ENCODE measurements at places on chromosomes 6 and 20. TPM values are rescaled to one million over a fixed set of nuclear protein-coding genes. Genes with fewer than 3 reads are reported as not detected.

Gene TMEM244
- not detected for total RNA-seq

Gene SMIM28
- not detected for total RNA-seq

Gene EPHA7
- 8.6 TPM for total RNA-seq

DNA sequence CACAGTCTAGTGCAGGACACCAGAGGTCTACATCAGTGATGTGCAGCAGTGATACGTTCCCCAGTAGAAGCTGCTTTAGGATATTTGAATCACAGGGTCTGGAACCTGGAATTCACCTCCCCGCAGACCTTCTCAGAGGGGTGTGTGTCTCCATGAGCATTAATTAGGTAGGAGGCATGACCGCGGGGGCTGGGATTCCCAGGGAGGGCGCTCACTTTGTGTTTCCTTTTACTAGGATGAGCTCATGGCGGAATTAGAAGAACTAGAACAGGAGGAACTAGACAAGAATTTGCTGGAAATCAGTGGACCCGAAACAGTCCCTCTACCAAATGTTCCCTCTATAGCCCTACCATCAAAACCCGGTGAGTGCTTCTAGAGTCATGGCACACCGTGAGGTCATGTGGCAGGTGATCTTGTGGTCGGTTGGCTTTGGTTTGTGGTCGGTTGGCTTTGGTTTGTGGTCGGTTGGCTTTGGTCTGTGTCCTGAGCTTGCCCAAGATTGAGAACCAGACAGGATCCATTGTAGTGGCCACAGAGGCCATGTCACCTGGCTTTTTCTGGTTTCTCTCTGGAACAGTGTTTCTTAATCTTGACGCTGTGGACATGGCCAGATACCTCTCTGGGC, 40.8 kb downstream of the CHMP4B start:
- no peaks in the 10 kb centered on the region for H3K36me3 ChIP-seq
- H3K27ac ChIP-seq = no peak overlapping the region
- no peak for DNase-seq
- H3K4me1 ChIP-seq = no peaks in the 10 kb centered on the region
- no peak overlapping the region for H3K4me3 ChIP-seq
- H3K27me3 ChIP-seq = no peaks in the 10 kb centered on the region

GRCh38 chr6:138485005-138485545, 14.2 kb downstream of the NHSL1 start:
- H3K27ac ChIP-seq = no peak overlapping the region
- H3K36me3 ChIP-seq = no peaks in the 10 kb centered on the region
- no peak for DNase-seq
- H3K27me3 ChIP-seq = no peaks in the 10 kb centered on the region

- no peaks in the 10 kb centered on the region for H3K4me1 ChIP-seq
- DNase-seq = no peak
- H3K4me3 ChIP-seq = no peak overlapping the region
- H3K36me3 ChIP-seq = no peaks in the 10 kb centered on the region
- no peaks in the 10 kb centered on the region for H3K27me3 ChIP-seq
Observed at GRCh38 chr20:15917283-15917682, 656.0 kb downstream of the KIF16B start.

- no peak overlapping the region for H3K4me3 ChIP-seq
- no peaks in the 10 kb centered on the region for H3K4me1 ChIP-seq
- DNase-seq = no peak
- no peaks in the 10 kb centered on the region for H3K27me3 ChIP-seq
- no peak overlapping the region for H3K27ac ChIP-seq
- H3K36me3 ChIP-seq = no peaks in the 10 kb centered on the region
Observed at GRCh38 chr6:134376785-134377184, 58.9 kb upstream of the SGK1 start.

DNA sequence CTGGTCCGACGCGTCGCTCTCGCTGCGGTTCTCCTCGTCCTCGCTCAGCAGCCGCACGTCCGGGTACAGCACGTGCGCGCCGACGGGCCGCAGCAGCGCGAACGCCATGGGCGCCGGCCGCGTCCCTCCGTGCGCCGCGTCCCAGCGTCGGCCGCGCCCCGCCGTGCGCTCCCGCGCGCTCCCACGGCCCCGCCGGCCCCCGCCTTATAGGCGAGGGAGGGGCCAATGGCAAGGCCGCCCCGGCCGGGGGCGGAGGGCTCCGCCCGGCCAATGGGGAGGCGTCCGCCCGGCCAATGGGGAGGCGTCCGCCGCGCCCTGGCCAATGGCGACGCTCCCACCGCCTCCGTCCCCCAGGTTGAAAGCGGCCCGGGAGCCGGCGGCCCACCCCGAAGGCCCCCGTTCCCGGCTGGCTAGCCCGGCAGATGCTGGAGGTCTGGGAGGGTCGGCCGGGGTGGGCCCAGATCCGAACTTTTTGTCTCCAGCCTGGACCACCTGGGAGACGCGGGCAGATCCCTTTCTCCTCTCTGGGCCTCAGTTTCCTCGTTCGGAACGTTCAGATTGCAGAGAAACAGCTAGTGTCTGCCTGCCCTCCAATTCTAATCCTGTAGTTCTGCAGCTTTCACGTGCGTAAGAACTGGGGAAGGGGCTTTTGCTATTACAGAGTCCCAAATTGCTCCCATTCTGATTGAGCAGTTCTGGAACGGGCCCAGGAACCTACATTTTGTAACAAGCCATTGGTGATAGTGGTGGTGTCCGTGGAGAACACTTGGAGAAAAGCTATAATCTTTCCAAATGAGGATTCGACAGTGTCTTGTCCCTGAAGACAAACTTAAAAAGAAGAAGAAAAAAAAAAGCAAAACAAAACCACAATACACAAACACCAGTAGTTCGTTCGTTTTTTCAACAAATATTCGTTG, at the start of gene TCF15:
Gene TCF15 (minus strand): TSS at position 180 of the 917 bp plus-strand sequence. CDS start 72 bp downstream, at position 108.
- no peaks in the 10 kb centered on the region for H3K27me3 ChIP-seq
- no peak within 1 kb of the TSS for H3K27ac ChIP-seq
- no peaks in the 10 kb centered on the region for H3K4me1 ChIP-seq
- no peak within 1 kb of the TSS for H3K4me3 ChIP-seq
- no peaks in the 10 kb centered on the region for H3K36me3 ChIP-seq
- no peak for DNase-seq

DNA sequence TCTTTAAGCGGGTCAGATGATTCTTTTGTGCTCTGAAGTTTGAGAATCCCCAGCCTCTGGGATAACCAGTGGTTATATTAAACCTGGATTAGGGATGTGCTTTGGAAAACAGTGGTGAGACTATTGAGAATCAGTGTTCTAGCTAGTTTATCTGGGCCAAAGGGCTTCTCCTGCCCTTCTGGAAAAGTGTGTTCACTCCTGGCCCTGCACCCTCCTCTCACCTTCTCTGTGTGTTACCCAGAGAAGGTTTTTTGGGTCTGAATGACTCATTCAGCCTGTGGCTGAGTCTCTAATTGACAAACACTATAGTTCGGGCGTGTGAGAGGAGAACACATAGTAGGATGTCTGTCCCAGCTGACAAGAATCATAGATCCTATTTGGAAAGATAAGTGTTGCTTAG, 66.7 kb downstream of the LRRC1 start:
- no peaks in the 10 kb centered on the region for H3K27me3 ChIP-seq
- H3K4me3 ChIP-seq = no peak overlapping the region
- H3K4me1 ChIP-seq = no peaks in the 10 kb centered on the region
- H3K27ac ChIP-seq = no peak overlapping the region
- DNase-seq = no peak
- no peaks in the 10 kb centered on the region for H3K36me3 ChIP-seq

- no peaks in the 10 kb centered on the region for H3K36me3 ChIP-seq
- H3K4me3 ChIP-seq = no peak overlapping the region
- no peak for DNase-seq
- H3K27ac ChIP-seq = no peak overlapping the region
- no peaks in the 10 kb centered on the region for H3K27me3 ChIP-seq
Observed at GRCh38 chr6:22250486-22250885, 46.4 kb downstream of the PRL start.

- H3K27ac ChIP-seq = no peak overlapping the region
- H3K36me3 ChIP-seq = no peaks in the 10 kb centered on the region
- no peaks in the 10 kb centered on the region for H3K4me1 ChIP-seq
- no peak for DNase-seq
- H3K4me3 ChIP-seq = no peak overlapping the region
Observed at GRCh38 chr20:40055711-40056110, 633.3 kb downstream of the MAFB start.

- DNase-seq = no peak
- no peaks in the 10 kb centered on the region for H3K4me1 ChIP-seq
- no peaks in the 10 kb centered on the region for H3K27me3 ChIP-seq
- H3K27ac ChIP-seq = no peak overlapping the region
Observed at GRCh38 chr20:5056801-5057599, 55.7 kb upstream of the SLC23A2 start.

DNA sequence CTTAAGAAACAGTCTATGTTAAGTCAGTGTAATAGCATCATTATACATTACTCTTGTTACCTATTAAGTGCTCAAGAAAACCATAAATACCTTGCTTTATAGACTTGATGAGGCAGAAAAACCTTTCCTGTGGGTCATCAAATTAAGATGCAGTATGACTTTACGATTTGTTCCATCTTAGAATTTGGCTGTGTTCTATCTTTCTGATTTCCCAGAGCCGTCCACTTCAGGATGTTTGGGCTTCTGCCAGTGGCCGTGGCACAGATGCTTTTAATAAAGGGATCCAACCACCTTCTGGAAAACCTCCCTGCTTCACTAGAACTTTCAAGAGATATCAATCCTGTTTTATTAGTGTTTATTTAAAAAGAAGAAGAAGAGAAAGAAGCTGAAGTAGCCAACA, 71.2 kb downstream of the PDE7B start:
- 0 out of 2 replicates have a peak, but pooled peaks cover 5% of the 10 kb centered on the region for H3K4me1 ChIP-seq
- H3K4me3 ChIP-seq = no peak overlapping the region
- DNase-seq = no peak
- H3K27ac ChIP-seq = no peak overlapping the region

- no peak overlapping the region for H3K27ac ChIP-seq
- no peak for DNase-seq
- no peaks in the 10 kb centered on the region for H3K27me3 ChIP-seq
- peaks cover 24% of the 10 kb centered on the region for H3K4me1 ChIP-seq
Observed at GRCh38 chr6:33433544-33434191, 13.8 kb downstream of the SYNGAP1 start.

- H3K27me3 ChIP-seq = no peaks in the 10 kb centered on the region
- no peak overlapping the region for H3K4me3 ChIP-seq
- no peaks in the 10 kb centered on the region for H3K36me3 ChIP-seq
- DNase-seq = peak; percentile 69
- no peak overlapping the region for H3K27ac ChIP-seq
- H3K4me1 ChIP-seq = peaks cover 11% of the 10 kb centered on the region
Observed at GRCh38 chr20:17843246-17844132, 125.1 kb downstream of the SNX5 start.

- H3K27ac ChIP-seq = no peak overlapping the region
- no peaks in the 10 kb centered on the region for H3K4me1 ChIP-seq
- no peak for DNase-seq
- H3K4me3 ChIP-seq = no peak overlapping the region
- no peaks in the 10 kb centered on the region for H3K27me3 ChIP-seq
- no peaks in the 10 kb centered on the region for H3K36me3 ChIP-seq
Observed at GRCh38 chr20:62262064-62262463, 23.7 kb downstream of the OSBPL2 start.
